Myocyte (in vitro differentiated cells): ENCODE measurements at places on chromosomes 7 and 10. TPM values are rescaled to one million over a fixed set of nuclear protein-coding genes. Genes with fewer than 3 reads are reported as not detected.

Gene PRSS37
- not detected in 2 replicates for total RNA-seq

DNA sequence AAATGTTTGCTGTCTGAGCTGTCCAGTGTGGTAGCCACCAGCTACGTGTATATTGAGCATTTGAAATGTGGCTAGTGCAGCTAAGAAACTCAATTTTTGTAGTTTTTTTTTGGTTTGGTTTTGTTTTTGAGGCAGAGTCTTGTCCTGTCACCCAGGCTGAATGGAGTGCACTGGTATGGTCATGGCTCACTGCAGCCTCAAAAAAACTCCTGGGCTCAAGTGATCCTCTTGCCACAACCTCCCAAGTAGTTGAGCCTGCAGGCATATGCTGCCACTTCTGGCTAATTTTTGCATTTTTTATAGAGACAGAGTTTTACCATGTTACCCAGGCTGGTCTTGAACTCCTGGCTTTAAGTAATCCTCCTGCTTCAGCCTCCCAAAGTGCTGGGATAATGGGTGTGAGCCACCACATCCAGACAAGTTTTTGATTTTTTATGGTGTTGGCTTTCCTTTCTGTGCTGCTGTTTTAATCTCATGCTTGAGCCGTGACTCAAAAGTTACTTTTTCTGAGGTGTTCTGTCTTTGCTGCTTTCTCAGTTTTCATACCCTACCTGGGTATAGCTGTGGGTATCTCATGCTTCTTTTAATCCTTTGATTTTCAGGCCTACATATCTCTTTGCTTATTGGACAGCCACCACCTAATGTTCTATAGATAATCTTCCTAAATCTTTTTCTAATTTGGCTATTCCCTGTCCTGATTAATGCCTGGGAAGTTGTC, 16.0 kb downstream of the WAC start:
- DNase-seq, result no peak

GRCh38 chr10:83545901-83546391, 593.4 kb upstream of the GHITM start:
- no peak for DNase-seq

- DNase-seq, result peak; percentile 45
Measured at GRCh38 chr10:132654708-132655661, 117.4 kb downstream of the INPP5A start.

DNA sequence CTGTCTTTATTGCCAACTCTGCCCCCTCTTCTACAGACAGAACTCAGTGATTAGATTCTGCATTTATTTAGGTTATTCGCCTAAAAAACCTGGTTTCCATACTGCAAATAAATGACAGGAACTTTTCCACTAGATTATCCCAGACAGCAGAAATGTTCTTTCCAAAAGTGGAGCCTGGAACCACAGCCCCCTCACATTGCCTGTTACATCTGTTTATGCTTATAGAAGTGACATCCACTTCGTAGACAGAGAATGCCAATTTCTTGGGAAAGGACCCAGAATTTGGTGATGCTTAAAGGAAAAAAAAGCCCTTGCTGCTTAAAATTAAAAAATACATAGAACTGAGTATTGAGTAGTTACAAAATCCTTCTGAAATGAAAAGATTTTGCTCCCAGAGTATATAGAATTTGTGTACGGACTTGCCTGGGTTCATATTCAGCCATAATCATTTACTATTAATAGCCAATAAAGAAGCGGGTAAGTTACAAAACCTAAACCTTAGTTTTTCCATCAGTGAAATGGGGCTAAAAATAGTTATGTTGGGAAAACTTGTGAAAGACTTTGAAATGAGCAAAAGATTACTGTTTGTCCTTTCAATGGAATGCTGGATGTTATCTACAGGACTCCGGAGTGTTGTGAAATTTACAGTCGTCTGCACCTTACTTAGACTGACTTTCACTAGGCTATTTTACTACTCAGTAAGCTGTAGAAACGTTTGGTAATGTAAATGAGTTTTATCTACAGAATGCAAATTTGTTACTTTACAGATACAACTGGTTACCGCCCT, 1.1 kb upstream of the PPP1R9A start:
- DNase-seq, result no peak

Gene VSTM4
- total RNA-seq, result 21.5 and 25.2 TPM in 2 replicates

Gene TMEM270
- total RNA-seq, result not detected in 2 replicates

Gene MKX
- 0.35 and 0.83 TPM in 2 replicates for total RNA-seq

Gene SRI
- 42.2 and 49.4 TPM in 2 replicates for total RNA-seq

- no peak for DNase-seq
Measured at GRCh38 chr7:28957751-28958234, 337 bp downstream of the TRIL start.

GRCh38 chr10:53646525-53646924, 873.9 kb upstream of the MBL2 start:
- DNase-seq, result no peak

DNA sequence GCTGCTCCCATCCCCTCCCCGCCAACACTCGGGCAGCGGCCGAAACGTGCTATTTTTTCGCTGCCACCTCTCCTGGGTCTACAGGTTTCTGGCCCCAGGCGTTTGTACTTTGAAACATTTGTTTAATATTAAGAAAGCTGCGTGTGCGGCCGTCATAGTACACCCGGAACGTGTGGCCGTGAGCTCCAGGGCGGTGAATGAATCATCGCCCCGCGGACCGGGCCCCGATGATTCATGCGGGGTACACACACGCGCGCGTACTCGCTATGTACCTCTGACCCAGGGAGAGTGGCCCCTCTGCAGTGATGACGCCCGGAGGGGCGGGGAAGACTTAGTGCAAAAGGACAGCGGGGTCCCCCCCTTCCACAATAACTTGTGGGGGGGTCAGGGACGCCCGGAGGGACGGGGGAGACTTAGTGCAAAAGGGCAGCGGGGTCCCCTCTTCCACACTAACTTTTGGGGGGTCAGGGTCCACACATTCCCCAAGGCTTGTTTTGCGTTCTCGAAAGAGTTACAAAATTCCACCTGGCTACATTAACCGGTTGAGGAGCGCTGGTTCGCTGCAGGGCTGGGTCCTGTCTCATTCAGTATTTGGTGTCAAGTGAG, 56.5 kb upstream of the PCGF5 start:
- DNase-seq, result peak; percentile 67

Gene CRTAC1
- not detected in 2 replicates for total RNA-seq

Gene CTNNA3
- total RNA-seq, result 3.1 and 6.9 TPM in 2 replicates

DNA sequence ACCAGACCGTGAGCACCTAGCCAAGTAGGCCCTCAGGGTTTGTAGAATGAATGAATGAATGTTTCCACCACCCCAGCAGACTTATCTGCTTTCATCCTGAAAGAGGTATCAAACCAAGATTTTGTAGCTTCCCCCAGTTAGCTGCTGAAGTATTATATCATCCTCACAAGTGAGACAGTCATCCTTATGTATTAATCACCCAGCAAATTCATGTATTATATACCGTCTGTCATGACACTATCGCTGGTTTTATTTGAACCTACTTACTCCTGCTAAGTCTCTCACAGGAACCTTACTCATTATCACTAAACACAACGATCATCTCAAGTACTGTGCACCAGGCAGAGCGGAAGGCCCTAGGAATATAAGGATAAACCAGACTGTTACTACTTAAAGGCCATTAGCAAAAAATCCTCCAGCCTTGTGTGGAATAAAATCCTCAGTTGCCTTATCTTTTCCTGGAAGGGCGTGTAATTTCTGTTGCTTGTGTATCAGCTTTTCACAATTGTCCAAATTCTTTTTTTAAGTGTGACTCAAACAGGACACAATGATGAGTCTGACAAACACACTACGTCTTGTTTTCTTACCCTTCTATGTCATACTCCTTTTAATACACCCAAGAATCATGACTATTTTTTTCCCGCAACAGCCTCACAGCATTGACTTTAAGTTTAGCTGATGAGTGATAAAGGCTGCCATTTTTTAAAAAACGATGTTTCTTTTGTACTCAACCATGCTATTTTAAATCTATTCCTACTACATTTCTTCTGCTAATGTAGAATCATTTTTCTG, 176.1 kb upstream of the KLF14 start:
- DNase-seq, result peak; percentile 80
